Effector memory CD4-positive, alpha-beta T cell (primary cell): ENCODE measurements at places on chromosomes 3 and 15.

GRCh38 chr15:74384881-74385643 lies 17.6 kb upstream of the CYP11A1 start:
- DNase-seq = no peak

- no peak for DNase-seq
Measured at GRCh38 chr3:191294291-191294690, 34.9 kb upstream of the CCDC50 start.

DNA sequence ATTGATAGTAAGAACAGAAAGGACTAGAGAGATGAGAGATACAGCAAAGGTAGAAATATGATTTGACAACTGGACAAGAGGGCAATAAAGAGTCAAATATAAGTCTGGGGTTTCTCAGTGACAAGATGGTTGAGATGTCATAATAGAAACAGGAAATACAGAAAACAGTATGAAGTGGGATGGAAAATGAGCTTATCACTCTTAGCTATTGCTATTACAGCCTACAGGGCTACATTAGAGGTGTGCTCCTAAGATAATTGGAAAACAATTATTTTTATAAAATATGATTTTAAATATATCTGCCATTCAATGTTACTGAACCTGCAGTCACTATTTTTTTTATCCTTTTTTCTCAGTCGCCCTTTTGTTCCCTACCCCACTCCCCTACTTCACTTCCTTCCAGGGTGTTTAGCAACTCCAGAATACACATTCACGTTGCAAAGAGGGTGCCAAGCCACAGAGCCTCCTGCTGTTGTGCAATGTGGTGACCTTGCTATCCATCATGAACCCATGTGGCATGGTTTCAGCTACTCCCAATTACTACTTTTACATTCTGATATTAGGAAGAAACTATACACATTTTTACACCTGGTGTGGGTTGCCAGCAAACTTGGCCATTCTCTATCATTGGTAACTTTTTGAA lies 6.0 kb downstream of the NRG4 start:
- no peak for DNase-seq

DNA sequence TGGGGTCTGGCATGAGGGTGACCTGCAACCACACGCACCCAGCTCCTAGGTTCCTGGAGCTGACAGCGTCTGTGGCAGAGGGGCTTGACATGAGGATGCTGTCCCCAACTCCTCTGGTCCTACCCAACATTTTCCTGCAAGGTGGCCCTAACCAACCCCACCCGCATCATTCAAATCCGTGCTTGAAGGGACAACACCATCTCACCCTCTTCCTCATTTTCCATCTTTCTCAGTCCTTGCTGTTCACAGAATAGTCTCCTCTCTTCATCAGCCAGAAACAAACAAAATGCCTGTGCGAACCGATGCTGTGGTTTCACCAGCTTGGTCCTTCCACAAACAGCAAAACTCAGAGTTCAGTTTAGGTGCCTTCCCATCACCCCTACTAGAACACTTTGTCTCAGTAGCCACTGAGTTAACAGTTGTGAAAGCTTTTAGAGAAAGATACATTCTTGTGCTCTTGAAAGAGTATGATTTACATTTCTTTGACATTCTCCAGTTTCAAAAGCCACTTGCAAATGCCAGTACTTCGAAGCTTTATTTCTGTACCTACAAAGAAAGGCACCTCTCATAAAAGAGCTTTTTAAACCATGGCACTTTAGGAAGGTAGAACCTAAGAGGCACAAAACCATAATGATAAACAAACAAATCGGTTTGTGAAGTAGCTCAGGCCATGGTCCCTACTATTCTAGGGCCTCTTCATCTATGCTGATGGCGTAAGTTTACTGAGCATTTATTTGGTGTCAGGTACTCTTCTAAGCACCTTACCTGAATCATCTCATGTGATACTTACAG lies 360.1 kb downstream of the SHQ1 start:
- DNase-seq = no peak

- no peak for DNase-seq
Measured at GRCh38 chr3:150611666-150612065, 8.5 kb downstream of the SELENOT start.

- no peak for DNase-seq
Measured at GRCh38 chr15:51884517-51885236, 55.2 kb downstream of the TMOD3 start.

- no peak for DNase-seq
Measured at GRCh38 chr3:15635121-15635661, 33.6 kb downstream of the BTD start.

GRCh38 chr3:152298393-152299248 lies 29.9 kb downstream of the MBNL1 start:
- peak; percentile 55 for DNase-seq

DNA sequence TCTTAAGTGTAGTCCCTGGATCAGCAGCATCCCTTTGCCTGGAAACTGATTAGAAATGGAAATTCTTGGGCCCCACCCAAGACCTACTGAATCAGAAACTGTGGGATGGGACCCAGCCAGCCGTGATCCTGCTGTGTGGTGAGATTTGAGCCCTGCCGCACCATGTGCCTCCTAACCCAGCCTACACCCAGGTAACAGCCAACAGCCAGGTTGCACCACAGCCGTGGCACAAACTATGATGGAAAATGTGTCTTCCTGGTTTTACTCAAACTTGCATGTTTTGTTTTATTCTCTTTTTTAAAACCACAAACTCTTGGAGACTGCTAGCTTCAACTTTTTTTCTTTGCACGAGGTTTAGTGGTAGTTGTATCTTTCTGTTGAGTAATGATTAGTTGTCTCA lies 2.6 kb downstream of the LIMD1 start:
- no peak for DNase-seq

DNA sequence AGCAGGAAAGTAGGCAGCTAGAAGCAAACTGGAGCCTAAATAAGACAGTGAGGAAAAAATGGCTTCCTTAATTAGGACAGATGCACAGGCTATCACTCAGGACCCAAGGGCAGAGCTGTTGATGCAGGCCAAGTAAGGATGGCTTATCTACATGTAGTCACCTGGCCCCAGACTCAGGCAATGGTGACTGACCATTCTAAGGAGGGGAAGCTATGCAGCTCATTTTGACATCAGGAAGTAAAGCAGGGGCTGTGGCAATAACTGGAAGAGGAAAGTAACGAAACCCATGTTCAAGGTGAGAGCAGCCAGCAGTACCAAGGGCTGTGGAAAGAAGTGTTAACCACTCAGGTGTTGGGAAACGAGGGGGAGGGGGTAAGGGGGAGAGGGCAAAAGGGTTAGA lies 16.2 kb downstream of the ACAD11 start:
- no peak for DNase-seq

GRCh38 chr15:66721020-66721419 lies 19.0 kb downstream of the SMAD6 start:
- DNase-seq = no peak

DNA sequence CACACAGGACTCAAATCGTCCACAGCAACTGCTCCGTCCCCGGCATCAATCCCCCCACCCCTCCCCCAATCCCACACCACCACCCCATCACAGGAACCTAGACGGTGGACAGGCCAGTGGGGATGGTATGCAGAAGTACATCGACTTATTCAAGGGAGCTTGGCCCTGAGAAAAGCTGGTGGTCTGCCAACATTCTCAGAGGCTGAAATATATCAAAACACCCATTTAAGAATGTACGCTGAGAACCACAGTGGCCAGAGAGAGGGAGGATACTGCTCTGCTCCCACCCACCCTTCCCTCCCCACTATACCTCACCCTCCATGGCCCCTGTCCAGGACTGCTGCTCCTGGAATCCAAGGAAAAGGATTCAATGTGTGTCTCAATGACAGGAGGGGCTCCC lies 12.4 kb upstream of the USP3 start:
- no peak for DNase-seq

DNA sequence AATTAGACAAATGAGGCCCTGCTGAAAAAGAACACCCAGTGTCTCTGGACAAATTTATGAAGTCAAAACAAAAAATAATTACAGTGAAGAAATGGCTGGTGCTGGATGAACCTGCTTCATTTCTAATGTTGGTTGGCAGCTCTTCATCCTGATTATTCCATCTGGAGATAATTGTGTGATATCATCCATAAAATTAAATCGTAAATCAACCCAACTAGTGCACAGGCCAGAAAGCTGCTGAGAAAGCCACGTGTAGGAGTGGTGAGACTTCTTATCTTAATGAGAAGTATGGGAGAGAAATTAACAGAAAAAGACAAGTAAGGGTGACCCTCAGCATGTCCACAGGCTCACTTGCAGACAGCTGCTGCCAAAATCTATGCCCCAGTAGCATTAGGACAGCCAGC lies 465.2 kb upstream of the TGFBR2 start:
- no peak for DNase-seq

- DNase-seq = no peak
Measured at GRCh38 chr3:186022931-186023330, 85.1 kb upstream of the TRA2B start.

- DNase-seq = no peak
Measured at GRCh38 chr3:129608087-129608935, 1.8 kb upstream of the PLXND1 start.

DNA sequence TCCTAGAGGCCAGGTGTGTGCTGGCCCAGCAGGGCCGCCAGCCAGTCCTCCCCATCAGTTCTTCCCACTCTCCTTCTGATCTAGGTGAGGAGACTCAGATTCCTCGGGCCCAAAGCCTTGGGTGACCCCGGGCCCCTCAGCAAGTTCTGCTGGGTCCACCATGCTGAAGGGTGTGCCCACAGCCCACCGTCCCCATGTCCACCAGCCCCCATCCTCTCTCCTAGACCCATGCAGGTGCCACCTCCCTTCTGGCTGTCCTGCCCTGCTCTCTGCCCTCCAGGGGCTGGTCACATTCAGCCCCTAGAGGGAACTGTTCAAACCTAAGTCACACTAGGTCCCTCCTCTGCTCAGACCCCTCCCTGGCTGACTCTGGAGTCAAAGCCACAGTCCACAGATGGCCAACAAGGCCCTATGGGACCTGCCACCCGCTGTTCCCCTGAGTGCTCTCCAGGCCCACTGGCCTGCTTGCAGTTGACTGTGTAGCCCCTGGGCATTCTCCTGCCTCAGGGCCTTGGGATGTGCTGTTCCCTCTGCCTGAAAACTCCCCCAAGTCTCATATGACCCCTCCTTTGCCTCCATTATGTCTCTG lies 878 bp upstream of the TLR9 start:
- no peak for DNase-seq

GRCh38 chr3:120202363-120202762 lies 82.7 kb downstream of the GPR156 start:
- DNase-seq = no peak

GRCh38 chr15:31001702-31002101 lies 10.3 kb upstream of the MTMR10 start:
- no peak for DNase-seq

GRCh38 chr3:81437683-81438082 lies 323.8 kb downstream of the GBE1 start:
- no peak for DNase-seq

DNA sequence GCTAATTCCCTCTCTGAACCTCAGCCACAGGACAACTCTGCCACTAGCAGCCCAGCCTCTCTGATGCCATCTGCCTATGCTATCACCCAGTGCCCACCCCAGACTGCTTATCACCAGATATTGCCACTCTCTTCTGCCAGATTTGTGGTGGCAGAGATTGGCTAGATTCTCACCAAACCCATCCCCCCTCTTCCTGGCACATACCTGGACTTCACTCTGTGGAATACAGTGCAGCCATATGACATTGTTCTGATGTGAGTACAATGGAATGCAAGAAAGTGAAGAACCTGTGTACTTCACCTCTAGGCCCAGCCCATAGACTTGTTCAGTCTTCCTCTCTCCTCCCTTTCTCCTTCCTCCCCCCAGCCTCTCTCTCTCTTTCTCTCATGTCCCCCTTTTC lies 46.9 kb upstream of the NTRK3 start:
- DNase-seq = no peak

GRCh38 chr3:69490971-69491370 lies 105.1 kb upstream of the FRMD4B start:
- DNase-seq = no peak

DNA sequence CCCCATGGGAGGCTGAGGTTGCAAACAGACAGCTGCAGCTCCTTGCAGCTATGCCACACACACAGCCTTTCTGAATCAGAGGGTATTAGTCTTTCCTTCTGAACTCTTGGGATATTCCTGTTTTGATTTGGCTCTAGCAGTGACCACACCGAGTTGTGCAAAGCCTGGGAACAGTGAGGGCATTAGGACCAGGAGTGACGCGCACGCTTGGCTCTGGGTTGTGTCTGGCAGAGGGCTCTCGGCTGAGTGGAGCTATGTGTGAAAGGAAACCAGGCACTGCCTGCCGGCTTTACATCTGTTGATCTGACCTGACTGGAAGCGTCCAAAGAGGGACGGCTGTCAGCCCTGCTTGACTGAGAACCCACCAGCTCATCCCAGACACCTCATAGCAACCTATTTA lies at the start of gene GALNT15:
GALNT15 (plus strand) TSS at position 292 of the 400 bp plus-strand sequence. CDS start 472 bp downstream, outside the sequence.
- no peak for DNase-seq

GRCh38 chr3:58408906-58409305 lies 24.7 kb downstream of the PDHB start:
- no peak for DNase-seq

GRCh38 chr15:80668546-80669236 lies 26.4 kb upstream of the ABHD17C start:
- no peak for DNase-seq
